ENCODE measurements at places on chromosomes 4 and X.

GRCh38 chr4:104615496-104615895 is 120.8 kb upstream of the CXXC4 start:
- no peak for DNase-seq

DNA sequence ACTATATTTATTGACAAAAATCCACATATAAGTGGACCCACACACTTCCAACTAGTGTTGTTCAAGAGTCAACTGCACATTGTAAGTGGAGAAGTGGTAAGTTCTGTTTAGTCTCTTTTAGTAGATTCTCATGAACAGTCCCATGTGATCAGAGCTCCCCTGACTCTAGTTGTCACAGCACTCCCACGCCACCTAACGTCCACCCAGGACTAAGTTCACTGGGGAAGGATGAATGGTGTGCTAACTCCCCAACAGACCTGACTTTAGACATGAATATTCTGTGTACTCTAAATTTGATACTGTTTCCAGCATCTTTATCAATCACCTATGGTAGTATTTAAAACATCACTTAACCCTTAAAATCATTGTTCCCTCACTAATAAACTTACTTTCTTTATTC is 59.8 kb downstream of the PACRGL start:
- DNase-seq = no peak

GRCh38 chrX:50402886-50403285 is 67.7 kb downstream of the DGKK start:
- no peak for DNase-seq

GRCh38 chr4:129903861-129904260 is 807.9 kb downstream of the C4orf33 start:
- no peak for DNase-seq

DNA sequence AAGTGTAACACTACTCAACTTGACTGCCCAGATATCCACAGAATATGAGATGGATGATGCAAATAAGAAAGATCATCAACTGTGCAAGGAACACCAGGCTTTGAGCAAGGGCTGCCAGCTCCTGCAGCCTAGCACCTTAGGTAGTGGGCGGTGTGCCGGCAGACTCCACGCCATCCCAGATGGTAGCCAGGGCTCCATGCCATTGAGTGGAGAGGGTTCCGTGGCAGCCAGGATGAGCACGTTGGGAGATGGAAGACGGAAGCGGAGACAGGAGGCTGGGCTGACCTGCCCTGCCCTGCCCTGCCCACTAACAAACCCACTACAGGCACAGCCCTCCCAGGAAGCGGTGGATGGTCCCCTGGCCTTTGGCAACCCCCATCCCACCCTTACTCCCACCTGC is 51.9 kb downstream of the TMPRSS11F start:
- DNase-seq = no peak

DNA sequence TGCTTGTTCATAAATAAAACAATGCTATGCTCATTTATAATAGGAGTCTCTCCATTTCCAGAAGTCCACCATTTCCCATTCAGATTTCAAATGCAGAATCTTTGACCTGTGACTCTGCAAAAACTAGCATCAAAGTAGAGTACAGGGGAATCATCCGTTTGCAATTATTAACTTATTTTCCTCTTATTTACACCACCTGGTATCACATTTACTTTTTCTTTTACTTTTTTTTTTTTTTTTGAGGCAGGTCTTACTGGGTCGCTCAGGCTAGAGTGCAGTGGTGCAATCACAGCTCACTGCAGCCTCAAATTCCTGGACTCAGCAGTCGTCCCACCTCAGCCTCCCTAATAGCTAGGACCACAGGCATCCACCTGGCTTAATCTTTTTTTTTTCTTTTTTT is 37.6 kb downstream of the RBM47 start:
- DNase-seq = no peak

DNA sequence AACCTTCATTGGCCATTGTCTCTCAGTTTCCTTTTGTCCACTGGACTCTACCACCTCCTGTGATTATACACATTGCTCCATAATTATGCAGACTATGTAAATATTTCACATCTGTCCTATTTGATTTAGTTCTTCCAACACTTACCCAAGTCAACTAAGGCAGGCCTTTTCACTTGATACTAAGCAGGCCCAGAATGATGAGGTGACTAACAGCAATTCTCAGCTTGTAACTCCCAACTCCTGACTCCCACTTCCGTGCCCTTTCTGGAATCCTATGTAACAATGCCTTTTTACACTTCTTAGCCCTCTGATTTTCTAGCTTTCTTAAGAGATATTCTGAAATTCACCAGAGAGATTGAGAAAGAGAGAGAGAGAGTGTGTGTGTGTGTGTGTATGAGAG is 6.6 kb downstream of the PAK3 start:
- DNase-seq = no peak

- no peak for DNase-seq
Observed at GRCh38 chrX:47562615-47563243, 1.7 kb downstream of the ARAF start.

GRCh38 chrX:136259543-136259942 is 8.3 kb upstream of the MAP7D3 start:
- DNase-seq = no peak

DNA sequence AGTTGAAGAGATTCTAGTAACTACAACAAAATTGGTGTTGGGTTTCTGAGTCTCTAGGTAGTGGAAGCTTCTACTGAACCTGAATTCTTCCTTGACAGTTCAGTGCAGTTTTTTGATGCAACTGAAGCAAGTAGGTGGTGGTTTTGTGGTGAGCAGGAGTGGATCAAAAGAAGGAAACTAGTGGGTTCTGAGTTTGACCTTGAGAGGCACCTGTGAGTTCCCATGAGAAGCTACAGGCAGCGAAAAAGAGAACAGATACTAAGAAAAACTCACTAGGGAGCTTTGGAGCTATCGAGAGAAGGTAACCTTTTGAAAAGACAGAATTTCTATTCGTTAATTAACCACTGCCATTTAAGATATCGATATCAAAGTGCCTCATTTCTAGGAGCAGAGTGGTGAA is 145.2 kb downstream of the PDHA2 start:
- no peak for DNase-seq

DNA sequence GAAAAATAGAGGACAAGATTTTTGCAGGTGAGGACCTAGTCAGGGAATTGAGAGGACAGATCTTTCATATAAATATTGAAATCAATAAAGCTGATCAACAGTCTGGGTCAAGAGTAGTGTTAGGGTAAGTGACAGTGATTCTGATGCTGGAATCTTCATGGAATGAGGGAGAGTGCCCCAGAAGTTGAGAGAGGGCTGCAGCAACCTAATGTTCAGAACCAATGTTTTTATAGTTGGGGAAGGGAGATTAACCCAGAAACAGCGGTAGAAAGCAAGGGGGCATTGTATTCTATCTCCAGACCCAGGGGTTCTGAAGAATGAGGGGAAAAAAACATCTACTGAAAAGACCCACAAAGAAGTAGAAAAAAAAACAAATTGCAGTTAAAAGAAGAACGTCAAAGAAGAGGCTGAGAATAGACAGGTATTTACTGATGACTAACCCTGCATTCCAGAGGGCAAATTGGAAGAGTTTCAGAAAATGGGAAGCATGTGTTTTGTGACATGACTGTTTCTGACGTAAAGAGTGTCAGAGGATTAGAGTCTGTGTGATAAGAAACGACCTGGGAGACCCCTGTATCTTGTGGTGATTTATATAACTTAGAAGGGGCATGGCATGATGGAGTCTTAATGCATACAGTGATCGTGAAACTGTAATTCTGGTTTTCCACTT is 819.6 kb upstream of the EPHA5 start:
- no peak for DNase-seq

GRCh38 chr4:83692028-83692427 is 156.1 kb downstream of the GPAT3 start:
- no peak for DNase-seq

DNA sequence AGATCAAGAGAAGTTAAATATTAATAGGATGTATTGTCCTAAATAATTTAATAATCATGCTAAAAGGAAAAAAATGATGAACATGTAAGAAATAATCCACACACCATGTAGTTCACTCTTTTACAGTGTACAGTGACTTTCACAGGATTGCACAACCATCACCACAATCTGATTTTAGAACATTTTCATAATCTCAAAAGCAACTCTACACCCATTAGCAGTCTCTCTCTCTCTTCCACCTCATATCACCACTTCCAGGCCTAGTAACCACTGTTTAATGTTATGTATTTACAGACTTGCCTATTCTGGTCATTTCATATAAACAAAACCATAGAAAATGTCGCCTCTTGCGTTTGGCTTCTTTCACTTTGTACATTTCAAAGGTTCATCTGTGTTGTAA is 153.4 kb downstream of the FSTL5 start:
- no peak for DNase-seq

DNA sequence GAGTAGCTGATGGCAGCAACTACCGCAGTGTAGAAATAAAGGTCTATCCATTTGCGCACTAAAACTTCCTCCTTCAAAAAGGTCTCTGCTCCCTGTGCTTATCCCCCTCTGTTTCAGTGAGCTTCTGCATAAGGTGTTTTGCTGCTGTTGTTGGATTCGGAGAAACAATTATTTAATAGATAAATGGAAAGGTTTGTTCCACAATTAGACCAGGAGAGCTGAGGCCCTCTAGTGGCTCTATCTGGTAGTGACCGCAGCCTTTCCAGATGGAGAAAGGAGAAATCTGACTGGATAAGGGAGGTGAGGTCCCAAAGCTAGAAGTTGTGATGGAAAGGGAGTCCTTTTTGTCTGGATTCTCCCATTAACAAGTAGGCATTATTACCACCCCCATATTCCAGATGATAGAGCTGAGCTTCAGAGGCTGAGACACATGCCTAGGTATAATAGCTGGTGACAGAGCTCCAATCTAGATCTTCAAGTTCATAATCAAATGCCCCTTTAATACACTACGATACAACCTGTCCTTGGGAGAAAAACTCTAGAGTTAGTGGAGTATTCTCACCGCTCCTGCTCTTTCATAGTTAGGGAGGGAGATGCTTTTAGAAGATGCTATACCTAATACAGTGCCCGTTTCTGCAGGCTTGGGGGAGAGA is 5.1 kb upstream of the GABRQ start:
- DNase-seq = no peak

DNA sequence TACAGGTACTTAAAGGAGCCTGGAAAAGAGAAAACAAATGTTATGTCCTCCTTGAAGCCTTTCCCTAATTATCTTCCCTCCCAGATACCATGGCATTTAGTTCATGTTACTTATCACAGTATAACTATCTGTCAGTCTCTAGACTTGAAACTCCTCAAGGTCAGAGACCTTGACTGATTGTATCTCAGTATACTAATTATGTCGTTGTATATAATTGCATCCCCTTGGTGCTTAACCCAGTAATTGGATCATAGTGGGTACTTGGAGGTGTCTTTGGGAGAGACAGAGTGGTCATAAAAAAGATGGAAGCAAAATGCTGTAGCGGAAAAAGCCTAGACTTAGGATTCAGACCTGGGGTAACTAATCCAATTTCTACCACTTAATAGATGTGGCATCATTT is 8.1 kb downstream of the IGBP1 start:
- no peak for DNase-seq

- DNase-seq = no peak
Observed at GRCh38 chrX:103791826-103792485, 15.3 kb downstream of the PLP1 start.

DNA sequence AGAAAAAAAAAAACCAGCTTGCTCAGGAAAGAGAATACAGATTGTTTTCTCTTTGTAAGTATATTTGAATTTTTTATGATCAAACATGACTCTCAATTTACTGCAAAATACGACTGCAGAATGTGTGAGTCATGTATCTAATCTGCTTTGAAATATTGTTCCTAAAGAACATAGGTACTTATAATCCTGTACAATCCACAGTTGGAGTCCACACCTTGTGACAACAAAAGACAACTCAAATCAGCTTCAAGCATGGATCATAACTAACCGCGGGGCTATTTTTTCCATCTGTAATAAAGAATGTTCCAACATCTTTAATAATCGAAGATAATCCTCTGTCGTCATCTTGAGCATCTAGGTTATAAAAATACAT is 77.8 kb upstream of the STIM2 start:
- DNase-seq = no peak

GRCh38 chr4:2963966-2964471 is 648 bp downstream of the GRK4 start:
- DNase-seq = no peak

DNA sequence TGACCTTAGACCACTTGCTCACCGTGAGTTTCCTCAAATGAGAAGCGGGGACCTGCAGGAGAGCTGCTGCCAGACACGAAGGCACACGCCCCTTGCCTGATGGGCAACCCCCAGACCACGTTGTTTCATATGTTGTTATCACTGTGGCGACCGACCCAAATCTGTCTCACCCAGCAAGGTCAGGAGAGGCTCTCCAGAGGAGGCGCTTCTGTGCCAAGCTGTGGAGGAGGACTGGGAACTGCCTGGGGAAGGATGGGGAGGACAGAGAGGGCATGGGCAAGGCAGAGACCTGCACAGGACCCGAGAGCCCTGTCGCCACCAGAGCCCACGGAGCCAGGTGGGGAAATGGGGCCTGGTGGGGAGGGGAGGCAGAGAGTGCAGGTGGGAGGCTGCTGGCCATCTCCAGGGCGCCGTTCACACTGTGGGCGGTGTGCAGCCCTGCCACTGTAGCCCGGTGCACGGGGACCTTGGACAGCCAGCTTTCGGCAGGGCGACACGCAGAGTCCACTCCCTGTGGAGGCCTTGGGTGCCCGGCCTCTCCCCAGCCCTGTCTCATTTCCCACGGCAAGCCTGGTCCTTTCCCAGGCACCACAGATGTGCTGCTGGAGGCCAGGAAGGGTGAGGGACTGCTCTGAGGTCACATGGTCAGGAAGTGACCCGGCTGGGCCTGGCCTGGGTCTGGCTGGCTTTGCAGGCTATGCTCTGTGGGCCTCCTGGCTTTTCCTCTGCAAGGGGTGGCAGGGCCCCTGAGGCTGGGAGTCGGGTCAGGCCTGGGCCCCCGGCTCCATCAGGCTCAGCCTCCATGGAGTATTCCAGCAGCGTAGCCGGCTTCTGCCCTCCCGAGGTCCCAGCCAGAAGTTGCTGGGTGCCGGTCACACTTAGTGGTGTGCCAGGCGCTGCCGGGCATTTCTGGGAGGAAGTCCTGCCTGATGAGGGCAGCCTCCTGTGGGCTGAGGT is 3.2 kb downstream of the HTRA3 start:
- DNase-seq = no peak

GRCh38 chr4:47643845-47644244 is 158.8 kb downstream of the ATP10D start:
- DNase-seq = no peak

DNA sequence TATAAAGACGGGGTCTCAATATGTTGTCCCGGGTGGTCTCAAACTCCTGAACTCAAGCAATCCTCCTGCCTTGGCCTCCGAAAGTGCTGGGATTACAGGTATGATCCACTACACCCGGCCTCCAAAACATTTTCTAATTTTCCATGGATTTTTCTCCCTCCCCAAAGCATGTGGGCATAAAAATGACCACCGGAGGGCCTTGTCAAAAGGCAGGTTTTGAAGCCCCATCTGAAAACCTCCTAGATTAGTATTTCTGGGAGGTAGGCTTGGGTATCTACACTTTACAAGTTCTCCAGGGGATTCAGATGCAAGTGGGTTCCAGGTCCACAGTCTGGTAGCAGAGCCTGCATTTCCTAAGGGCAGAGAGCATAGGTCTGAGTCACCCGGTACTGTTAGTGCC is 1.4 kb upstream of the GPR173 start:
- no peak for DNase-seq

GRCh38 chr4:3220476-3221183 is 28.3 kb upstream of the MSANTD1 start:
- DNase-seq = no peak

- no peak for DNase-seq
Observed at GRCh38 chrX:22206781-22207180, 65.9 kb upstream of the CBLL2 start.

Data from T-helper 1 cell (primary cell).